GM23338 (cell line): ENCODE measurements at places on chromosomes 13 and 19. TPM values are rescaled to one million over a fixed set of nuclear protein-coding genes. Genes with fewer than 3 reads are reported as not detected.

NLRP5 gene
- not detected in 2 replicates for total RNA-seq

NAPSA gene
- 0.14 and 0.27 TPM in 2 replicates for total RNA-seq

DNA sequence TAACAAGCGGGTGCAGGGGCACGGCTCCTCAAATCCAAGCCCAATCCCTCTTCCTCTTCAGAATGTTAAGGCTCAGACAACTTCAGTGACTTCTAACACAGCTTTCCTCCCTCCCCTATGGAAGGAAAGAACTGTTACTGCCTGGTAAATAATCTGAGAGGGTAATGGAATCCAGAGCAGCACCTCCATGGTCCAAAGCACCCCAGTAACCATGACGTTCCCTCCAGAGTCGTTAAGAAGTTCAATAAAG is 969 bp downstream of the AKT2 start:
- no peak for DNase-seq

- DNase-seq: no peak
Observed at GRCh38 chr19:17695198-17695597, 7.0 kb upstream of the UNC13A start.

- DNase-seq: no peak
Observed at GRCh38 chr13:91295712-91296410, 51.6 kb upstream of the MIR17HG start.

DNA sequence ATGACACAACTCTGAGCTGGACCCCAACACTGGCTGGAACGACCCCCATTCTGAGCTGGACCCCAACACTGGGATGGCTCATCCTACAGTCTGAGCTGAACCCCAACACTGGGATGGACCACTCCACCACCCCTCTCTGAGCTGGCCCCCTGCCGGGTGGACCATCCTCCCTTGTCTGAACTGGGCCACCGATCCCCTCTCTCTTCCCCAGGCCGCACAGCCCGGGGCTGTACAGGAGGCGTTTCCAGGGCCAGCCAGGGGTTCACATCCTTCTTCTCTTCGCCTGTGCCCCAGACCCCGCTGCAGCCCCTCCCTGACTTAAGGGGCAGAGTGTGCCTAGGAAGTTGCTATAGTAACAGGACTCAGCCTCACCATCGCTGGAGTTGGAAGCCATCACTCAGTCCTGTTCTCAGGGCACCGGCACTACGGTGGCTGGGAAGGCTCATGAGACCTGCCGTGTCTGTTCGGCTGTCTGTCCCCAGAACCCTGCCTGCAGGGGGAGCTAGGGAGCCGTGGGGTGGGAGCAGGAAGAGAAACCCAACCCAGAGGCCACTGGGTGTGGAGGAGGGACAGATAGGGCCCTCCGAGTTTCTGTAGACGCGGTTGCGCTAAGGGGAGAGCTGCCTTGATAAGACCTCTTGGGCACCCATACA is 3.7 kb downstream of the PRKACA start:
- DNase-seq: peak; percentile 57

PNMA8B gene
- total RNA-seq: 1.6 and 1.7 TPM in 2 replicates

RFPL4A gene
- not detected in 2 replicates for total RNA-seq

GRCh38 chr13:98298599-98298998 is 121.5 kb upstream of the RNF113B start:
- no peak for DNase-seq

CAMSAP3 gene
- total RNA-seq: 29.9 and 32.2 TPM in 2 replicates

DNA sequence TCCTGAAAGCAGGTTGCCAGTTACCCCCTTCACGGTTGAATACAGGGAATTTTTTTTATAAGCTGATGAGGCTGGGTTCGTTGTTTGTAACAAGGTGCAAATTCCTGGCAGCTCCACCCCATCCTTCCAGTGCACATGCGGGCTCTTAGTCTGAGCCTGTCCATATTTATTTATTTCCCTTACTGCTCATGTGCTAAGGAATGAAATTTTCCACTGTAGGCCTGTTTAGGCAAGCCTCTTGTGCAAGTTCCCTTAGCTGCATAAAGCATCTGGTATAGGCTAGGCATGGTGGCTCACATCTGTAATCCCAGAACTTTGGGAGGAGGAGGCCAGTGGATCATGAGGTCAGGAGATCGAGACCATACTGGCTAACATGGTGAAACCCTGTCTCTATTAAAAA is 560.9 kb upstream of the PCDH9 start:
- DNase-seq: no peak

PEG3 gene
- not detected in 2 replicates for total RNA-seq

DNA sequence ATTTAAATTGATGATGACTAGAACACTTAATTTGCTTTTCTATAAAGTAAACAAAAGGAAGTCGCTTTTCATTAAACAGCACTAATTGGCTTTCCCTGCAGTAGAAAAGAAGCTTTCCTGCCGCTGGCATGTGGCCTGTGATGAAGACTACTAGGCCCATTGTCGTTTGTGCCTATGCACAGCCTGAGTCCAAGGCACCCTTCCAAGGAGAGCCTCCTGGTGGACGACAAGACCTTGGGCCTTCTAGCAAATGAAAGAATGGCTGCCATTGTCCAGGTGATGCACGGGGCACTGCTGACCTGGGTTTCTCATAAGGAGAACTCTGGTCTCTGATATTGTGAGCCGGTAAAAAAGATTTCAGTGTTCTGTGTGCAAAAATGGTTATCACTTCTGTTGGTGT is 233.0 kb downstream of the COL4A1 start:
- DNase-seq: peak; percentile 43

SGCG gene
- not detected in 2 replicates for total RNA-seq

DNA sequence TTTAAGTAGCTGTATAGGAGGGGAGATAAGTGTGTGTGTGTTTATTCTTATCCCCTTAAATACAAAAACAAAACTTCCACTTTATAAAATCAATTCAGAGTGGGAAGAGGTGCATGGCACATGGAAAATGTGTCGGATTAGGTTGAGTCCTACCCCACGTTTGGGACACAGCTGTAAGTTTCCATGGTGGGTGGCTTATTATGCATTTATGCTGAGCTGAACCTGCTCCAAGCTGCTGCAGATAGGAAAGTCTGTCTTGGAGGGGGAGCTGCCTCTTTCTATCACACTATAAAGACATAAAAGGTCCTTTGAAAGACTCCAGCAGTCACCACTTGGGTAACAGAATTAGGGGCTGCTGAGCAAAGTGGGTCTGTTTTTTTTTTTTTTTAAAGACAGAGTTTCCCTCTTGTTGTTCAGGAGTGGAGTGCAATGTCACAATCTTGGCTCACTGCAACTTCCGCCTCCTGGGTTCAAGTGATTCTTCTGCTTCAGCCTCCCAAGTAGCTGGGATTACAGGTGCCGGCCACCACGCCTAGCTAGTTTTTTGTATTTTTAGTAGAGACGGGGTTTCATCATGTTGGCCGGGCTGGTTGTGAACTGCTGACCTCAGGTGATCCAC is 15.2 kb downstream of the ACTN4 start:
- no peak for DNase-seq

DNA sequence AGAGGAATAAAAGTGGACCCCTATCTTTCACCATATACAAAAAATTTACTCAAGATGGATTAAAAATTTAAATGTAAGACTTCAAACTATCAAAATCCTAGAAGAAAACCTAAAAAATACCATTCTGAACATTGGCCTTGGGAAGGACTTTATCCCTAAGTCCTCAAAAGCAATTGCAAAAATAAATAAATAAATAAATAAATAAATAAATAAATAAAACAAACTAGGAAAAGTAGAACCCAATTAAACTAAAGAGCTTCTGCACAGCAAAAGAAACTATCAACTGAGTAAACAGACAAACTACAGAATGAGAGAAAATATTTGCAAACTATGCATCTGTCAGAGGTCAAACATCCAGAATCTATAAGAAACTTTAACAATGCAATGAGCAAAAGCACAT is 874.9 kb upstream of the PCDH20 start:
- DNase-seq: no peak

- no peak for DNase-seq
Observed at GRCh38 chr19:17721111-17721628, 1.9 kb downstream of the MAP1S start.

GRCh38 chr19:49507803-49508494 is 4.5 kb upstream of the FCGRT start:
- DNase-seq: no peak

CFD gene
- total RNA-seq: 0.90 and 3.5 TPM in 2 replicates

GRCh38 chr13:47279920-47280319 is 383.1 kb upstream of the HTR2A start:
- no peak for DNase-seq

DNA sequence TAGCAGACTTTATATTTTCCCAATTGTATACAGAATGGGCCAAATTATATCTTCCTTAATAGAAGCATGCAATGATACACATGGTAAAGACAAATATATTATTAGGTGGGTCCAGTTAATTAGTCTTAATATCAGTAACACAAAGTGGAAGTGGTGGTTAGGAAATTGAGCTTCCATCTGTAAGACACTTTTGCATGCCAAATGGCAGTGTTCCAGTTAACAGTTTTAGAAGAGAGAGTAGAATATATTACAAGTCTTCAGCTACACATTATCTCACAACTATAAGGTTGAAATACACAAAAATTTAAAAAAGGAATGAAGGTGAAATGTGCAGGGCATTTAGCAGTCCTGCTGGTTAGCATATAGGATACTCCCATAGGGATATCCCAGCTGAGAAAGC is 536.5 kb downstream of the PCDH9 start:
- DNase-seq: no peak

ZNF607 gene
- total RNA-seq: 9.0 and 11.4 TPM in 2 replicates

DNA sequence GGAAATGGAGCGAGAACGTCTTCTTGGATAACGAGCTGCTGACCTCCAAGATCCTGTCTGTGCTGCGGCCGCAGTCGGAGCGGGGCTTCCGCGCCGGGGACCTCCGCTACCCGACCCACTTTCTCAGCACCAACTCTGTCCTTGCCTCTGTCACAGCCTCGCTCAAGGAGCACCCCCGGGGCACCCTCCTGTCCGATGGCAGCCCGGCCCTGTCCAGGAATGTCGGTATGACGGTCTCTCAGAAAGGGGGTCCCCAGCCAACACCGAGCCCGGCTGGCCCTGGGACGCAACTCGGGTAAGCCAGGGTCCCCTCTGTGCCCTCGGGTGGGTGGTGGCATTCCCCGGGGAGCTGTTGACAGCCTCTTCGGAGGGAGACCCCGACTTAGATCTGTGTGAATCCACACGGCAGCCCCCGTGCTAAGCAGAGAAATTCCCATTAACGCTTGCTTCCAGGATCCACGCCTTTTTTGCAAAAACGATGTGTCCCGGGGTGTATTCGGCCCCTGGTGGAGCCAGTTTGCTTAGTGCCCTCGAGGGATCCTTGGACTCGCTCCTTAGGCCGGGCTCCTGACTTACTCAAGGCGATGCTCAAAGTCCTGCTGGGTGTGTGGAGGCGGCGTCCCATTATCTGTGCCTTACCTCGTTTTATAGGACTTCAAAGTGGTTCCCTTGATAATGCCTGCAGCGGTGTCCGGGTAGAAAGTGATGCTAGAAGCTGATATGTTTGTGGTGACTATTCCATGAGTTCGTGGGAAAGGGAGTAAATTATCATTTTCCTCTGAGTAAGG is 48.5 kb downstream of the PEX11G start:
- no peak for DNase-seq

DNA sequence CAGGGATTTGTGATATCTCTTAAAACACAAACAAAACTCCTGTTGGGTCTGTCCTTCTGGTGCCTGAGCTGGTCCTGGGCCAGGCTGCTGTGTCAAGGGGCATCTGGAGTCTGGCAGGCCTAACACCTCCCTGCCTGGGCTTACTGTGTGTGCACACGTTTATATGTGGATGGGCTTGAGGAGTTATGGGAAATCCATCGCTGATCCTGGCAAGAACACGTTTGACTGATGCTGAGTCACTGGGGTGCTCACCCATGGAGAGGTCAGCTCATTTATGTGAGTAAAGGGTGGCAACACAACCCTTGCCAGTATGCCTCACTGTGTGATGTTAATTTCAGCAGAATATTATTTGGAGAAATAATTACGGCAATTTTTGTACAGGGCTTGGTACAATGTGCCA is 44.5 kb upstream of the PCDH8 start:
- no peak for DNase-seq

DNA sequence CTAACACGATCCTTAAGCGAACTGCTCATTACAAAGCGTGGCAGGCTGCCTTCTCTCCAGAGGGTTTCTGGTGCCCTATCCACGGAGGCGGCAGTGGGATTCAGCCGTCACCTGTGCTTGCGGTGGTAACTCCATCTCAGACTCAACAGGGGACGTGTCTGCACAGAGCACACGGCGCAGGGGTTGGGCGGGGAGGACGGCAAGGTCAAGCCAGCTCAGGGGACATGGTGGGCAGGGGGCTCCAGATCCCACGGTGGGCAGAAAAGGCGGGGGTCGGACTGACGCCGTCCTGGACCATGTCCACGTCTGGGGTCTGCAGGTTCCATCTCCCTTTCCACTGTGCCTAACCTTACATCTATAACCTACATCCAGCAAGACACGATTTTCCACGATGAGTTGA is 70.7 kb downstream of the RASA3 start:
- DNase-seq: no peak

CEACAM16 gene
- not detected in 2 replicates for total RNA-seq

ZNF649 gene
- total RNA-seq: 68.9 and 75.5 TPM in 2 replicates

GRCh38 chr19:30686826-30687566 is 314.8 kb downstream of the ZNF536 start:
- peak; percentile 25 for DNase-seq

- DNase-seq: no peak
Observed at GRCh38 chr13:98454389-98454881, 122.5 kb downstream of the STK24 start.

GRCh38 chr13:113471844-113472243 is 18.6 kb upstream of the ADPRHL1 start:
- DNase-seq: no peak

EID2B gene
- total RNA-seq: 2.5 and 4.7 TPM in 2 replicates

- peak; percentile 13 for DNase-seq
Observed at GRCh38 chr13:75161804-75162203, 320.2 kb downstream of the TBC1D4 start.

FCHO1 gene
- 22.4 and 42.3 TPM in 2 replicates for total RNA-seq

DNA sequence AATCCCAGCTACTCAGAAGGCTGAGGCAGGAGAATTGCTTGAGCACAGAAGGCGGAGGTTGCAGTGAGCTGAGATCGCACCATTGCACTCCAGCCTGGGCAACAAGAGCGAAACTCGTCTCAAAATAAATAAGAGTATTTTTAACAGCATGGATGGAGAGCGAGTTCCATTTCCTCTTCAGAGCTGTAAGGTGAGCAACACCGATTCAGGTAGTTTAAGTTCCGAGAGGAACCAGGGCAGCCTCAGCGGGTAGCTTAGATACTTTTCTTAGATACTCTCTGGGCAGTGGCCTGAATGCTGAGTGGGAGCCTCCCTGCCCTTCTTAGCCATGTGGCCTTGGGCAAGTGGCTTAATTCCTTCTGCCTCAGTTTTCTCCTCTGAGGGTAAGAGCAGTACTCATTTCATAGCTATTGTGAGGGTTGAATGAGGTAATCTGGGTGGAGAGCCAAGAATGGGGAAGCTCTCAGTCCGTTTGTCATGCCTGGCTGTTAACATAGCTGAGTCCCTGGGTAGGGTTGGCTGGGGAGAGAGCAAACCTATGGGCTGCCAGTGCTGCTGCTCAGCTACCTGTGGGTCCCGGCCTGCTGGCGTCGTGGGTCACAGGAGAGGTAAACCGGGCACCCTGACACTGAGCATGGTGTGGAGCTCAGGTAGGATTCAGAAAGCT is 4.1 kb downstream of the ATP11A start:
- DNase-seq: no peak
